Naive thymus-derived CD4-positive, alpha-beta T cell (primary cell): ENCODE measurements at places on chromosomes 5 and 9.

- DNase-seq = no peak
These were observed 161.5 kb downstream of the GABRB2 start for GRCh38 chr5:161385027-161385426.

DNA sequence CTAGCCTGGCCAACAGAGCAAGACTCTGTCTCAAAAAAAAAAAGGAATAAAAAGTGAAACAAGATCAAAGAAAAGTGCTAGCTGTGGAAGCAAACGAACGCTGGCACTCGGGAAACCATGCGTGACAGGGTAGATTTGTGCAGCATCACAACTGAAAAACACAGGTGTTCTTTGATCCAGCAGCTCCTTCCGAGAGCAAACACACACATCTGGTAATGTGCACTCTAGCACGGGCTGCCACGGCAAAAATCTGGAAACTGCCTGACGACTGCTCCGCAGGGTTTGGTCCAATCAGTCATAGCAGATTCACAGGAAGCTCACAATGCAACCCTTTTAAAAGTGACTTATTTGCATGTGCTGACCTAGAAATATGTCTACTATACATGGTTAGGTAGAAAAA is 80.0 kb downstream of the SYK start:
- DNase-seq = no peak

GRCh38 chr5:101431201-101431600 is 528.1 kb upstream of the ST8SIA4 start:
- DNase-seq = no peak

DNA sequence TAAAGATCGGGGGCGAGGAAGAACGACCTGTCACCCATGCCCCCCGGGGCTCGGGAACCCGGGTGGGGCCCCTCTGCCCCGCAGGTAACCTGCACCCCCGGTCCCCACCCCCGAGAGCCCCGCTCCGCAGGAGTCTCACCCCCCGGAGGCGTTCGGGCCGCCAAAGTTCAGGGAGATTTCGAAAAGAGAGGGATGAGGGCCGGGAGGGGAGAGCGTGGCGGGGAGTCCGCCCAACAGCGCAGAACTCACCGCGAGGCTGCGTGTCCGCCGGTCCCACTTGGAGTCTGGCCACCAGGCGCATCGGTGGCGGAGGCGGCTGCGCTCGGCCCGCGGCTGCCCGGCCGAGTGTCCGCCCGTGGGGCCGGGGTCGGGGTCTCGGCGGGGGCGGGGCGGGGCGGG is at the start of gene PHF19:
PHF19 (minus strand) TSS at position 347 of the 399 bp plus-strand sequence. CDS start 2,447 bp downstream, outside the sequence.
- no peak for DNase-seq

DNA sequence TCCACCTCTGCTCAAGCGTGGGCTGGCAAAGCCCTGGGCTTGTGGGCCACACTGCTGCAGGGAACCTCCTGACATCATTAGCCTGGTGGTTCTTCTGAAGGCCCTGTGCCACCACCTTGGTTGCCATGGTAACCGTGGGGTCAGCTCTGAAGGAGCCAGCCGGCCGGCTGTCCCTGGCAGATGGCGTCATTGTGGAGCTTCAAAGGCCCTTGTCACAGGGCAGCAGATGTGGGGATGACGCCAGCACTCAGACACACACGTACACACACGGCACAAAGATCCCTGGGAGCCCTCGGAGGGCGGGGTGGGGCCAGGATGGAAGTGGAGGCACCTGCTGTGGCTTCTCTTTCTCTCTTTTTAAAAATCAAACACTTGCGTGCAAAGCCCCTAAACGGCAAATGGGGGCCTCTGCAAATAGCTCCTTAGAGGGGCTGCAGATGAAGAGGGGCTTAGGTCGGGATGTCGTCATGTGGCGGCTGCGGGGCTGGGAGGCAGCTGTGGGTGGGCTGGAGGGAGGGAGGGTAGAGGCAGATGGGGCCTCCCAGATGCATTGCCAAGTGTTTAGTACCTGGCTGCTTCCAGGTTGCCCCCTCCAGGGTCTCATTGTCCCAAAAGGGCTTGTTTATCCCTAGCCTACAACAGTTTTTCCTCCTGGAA is 19.5 kb upstream of the RPL26L1 start:
- DNase-seq = no peak
